ENCODE measurements at places on chromosomes 6 and 20.

DNA sequence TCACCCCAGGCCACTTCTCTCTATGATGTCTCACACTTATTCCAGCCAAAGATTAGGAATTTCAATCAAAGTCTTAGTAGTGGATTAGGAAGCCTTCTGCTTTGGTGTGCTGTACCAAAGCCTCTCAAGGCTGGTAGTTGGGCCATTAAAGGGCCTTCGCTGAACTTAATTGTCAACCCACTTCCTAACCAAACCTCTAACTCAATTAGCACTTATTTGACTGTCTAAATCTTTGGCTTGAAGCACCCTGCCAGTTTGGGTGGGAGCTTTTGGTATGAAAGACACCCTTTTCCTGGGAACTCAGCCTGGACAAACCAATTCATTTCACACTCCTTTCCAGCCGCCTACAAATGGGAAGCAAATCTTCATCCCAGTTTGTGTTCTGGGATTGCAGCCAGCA, 81.5 kb downstream of the BMP2 start:
- no peak for DNase-seq
- H3K27ac ChIP-seq: no peak overlapping the region
- H3K4me1 ChIP-seq: no peaks in the 10 kb centered on the region
- no peaks in the 10 kb centered on the region for H3K36me3 ChIP-seq

DNA sequence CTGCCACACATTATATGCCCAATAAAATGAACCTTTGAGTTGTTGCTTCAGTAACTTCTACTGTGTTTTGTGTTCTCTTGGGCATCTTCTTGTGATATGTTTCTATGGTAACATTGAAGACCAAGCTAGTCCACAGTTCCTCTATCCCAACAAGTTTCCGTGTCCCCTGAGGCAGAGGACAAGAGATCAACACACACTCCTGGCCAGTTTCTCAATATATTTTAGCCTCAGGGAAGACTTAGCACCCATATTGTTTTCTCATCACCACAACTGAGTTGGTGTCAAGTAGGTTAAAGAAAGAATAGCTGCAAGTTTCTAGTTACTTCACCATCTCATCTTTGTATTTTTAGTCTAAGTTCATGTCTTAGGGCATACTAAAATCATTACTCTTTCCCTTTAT, 277.5 kb downstream of the UST start:
- peaks cover 13% of the 10 kb centered on the region for H3K4me1 ChIP-seq
- H3K4me3 ChIP-seq: no peak overlapping the region
- H3K36me3 ChIP-seq: peaks cover 12% of the 10 kb centered on the region
- no peak for DNase-seq

DNA sequence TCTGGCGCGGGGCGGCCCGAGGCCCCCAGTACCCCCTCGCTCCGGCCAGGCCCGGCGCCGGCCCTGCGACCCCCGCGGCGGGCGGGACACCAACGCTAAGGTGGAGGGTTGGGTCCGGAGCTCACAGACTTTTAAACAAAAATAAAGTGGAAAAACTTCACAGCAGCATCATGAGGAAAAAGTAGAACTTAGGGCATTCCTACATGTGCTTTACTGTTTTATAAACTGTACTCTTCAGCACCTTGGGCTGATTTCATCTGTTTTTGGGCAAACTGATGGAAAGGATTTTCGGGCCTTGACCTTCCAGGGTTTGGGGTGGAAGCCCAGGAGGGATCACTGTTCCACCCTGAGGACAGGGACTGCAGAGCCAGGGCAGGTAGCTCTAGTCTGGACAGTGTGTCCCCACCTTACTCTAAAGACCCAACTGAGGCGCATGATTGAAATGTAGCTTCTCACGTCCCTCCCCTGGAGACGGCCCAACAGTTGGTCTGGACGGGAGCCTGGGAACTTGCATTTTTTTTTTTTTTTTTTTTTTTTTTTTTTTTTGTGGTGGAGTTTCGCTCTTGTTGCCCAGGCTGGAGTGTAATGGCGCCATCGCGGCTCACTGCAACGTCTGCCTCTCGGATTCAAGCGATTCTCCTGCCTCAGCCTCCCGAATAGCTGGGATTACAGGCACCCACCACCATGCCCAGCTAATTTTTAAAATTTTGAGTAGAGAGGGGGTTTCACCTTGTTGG, 740 bp downstream of the NELFCD start:
- peak overlapping the region; percentile 91 for H3K27ac ChIP-seq
- no peak for DNase-seq
- peaks cover 12% of the 10 kb centered on the region for H3K27me3 ChIP-seq
- H3K36me3 ChIP-seq: peaks cover 20% of the 10 kb centered on the region
- peak overlapping the region; percentile 94 for H3K4me3 ChIP-seq

DNA sequence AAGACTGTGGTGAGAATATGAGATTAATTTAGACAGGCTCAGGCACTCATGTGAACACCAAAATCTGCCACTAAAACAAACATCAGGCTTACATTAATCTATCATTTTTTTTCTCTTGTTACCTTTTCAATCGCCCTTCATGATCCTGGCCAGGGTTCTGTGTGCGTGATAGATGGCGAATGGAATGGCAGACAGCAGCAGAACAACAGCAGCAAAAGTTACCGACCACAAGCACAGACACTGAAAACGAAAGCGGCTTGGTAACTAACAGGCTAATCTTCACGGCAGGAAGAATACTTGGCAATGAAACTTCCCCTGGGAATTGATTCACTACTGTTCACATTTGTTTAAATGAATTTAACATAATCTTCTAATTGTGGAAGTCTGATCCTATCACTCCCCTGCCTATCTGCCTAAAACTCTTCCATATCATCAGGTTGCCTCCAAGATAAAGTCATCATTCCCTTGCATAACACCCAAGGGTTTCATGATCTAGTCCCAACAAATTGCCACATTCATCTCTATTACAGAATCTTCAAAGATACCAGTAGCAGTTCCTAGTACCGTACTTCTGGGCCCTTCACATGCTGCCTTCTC, 28.7 kb downstream of the PTPRK start:
- H3K27me3 ChIP-seq: peaks cover 4% of the 10 kb centered on the region
- H3K27ac ChIP-seq: no peak overlapping the region
- H3K4me1 ChIP-seq: peaks cover 8% of the 10 kb centered on the region
- H3K36me3 ChIP-seq: no peaks in the 10 kb centered on the region
- peak overlapping the region; percentile 4 for H3K4me3 ChIP-seq
- no peak for DNase-seq

GRCh38 chr20:64102647-64103354, 4.6 kb downstream of the NPBWR2 start:
- H3K4me1 ChIP-seq: peaks cover 7% of the 10 kb centered on the region
- H3K27me3 ChIP-seq: peaks cover 21% of the 10 kb centered on the region
- no peak overlapping the region for H3K4me3 ChIP-seq
- no peak for DNase-seq
- H3K27ac ChIP-seq: no peak overlapping the region

DNA sequence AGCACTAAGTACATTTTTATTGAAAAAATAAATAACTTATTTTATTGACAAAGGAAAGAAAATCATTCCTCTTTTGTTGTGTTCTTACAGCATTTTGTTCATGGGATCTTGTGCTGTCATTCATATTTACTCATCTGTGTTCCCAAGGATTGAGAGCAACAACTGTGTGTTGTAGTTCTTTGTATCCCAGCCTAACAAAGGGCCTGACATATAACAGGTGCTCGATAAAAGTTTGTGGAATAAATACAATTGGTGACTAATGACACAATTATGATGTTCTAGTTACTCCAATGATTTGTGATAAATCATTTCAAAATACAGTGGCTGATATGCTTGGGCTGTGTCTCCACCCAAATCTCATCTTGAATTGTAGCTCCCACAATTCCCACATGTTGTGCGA, 7.9 kb upstream of the OGFRL1 start:
- H3K27ac ChIP-seq: no peak overlapping the region
- no peak overlapping the region for H3K4me3 ChIP-seq
- H3K27me3 ChIP-seq: peaks cover 12% of the 10 kb centered on the region
- no peaks in the 10 kb centered on the region for H3K36me3 ChIP-seq
- H3K4me1 ChIP-seq: no peaks in the 10 kb centered on the region
- DNase-seq: no peak

DNA sequence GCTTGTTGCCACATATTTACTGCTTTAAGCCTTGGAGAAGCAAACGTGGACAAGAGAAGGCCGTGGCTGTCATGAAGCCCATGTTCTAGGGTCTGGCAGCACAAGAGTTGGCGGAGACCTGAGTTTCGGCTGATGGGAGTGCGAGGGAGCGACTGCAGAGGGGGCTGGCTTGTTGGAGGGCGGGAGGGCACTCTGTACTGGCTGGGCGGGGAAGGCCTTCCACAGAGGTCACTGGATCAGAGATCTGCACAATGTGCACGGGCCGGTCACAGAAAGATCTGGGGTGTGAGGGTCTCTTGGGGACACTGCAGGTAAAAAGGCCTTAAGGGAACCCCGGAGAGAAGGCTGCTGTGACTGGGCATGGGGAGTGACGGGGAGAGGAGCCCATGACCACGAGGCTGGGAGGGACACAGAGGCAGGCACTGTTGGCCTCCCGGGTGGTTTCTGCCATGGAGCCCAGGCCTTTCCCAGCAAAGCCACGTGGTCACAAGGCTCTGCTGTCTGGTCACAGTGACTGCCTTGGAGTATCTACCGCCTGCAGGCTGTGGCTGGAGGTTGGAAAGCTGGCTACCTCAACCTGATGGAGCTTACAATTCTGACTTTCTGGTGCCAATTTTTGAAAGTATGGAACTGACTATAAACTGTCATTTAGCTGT, 23.8 kb downstream of the FOXC1 start:
- H3K27ac ChIP-seq: no peak overlapping the region
- H3K4me1 ChIP-seq: no peaks in the 10 kb centered on the region
- H3K27me3 ChIP-seq: peaks cover 15% of the 10 kb centered on the region
- H3K36me3 ChIP-seq: no peaks in the 10 kb centered on the region
- no peak overlapping the region for H3K4me3 ChIP-seq

DNA sequence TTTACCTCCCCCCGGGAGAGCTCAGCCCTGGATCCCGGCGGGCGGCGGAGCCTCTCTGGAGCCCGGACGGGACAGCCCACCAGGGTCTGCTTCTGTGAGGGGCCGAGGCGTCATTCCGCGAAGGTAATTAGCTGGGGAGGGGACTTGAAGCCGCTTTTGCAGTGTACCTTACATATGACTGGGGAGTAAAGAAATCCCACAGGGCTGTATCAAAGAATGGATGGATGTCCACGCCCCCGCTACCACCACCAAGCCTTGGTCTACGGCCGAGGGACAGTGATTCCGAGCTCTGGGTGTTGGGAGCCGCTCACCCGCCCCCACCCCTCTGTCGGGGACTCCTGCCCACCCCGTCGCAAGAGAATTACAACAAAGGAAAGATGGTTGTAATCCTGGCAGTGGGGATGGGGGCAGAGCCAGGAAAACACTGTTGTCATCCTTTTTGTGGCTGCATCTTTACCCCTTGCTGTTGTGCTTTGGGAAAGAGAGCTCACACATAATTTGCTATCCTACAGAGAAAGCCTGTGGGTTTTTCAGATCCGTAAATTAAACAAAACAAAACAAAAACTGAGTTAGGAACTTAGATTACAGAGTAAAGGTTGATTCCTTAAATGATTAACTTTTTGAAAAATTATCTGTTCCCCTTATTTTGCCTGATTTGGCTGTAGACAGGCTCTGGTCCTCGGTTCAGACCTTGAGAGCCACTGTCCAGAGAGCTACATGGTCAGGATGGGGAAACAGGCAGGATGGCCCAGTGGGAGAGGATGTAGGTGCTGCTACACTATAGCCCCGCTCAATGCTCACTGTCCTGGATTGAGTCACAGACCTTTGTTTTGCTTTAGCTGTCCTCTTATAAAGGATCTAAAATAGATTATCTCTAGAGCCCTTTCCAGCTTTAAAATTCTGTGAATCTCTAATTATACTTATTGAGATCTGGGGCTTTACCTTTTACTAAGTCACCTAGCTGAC, 997 bp upstream of the FBXO30 start:
- no peaks in the 10 kb centered on the region for H3K27me3 ChIP-seq
- H3K4me3 ChIP-seq: peak overlapping the region; percentile 89
- DNase-seq: no peak
- H3K27ac ChIP-seq: peak overlapping the region; percentile 89
- H3K4me1 ChIP-seq: peaks cover 69% of the 10 kb centered on the region

DNA sequence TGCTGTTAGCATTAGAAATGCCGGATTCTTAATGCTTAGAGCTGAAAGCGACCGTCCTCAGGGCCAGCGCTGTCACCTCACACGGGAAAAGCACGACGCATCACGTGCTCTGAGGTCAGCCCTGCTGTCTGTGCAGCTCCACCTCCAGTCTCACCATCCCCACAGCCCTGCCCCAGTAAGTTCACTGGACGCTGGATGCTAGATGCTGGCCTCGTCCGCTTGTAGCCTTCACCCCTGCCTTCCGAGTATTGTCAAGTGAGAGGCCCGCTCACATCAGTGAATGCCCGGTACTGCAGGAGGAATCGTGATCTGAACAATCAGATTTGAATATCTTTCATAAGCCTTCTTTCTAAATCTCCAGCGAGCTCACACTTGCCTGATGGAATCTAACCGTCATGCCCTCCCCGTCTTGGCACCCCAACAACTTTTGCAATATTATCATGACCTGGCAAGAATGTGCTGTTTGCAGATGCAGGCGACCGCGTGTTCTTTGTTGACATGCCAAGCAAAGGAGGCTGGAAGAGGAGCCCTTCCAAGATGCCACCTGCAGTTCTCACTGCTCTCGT, 64.9 kb downstream of the DLL1 start:
- no peak overlapping the region for H3K4me3 ChIP-seq
- H3K27me3 ChIP-seq: no peaks in the 10 kb centered on the region
- DNase-seq: no peak
- H3K4me1 ChIP-seq: no peaks in the 10 kb centered on the region
- H3K36me3 ChIP-seq: no peaks in the 10 kb centered on the region

- no peak overlapping the region for H3K4me3 ChIP-seq
- H3K27me3 ChIP-seq: peaks cover 34% of the 10 kb centered on the region
- peak; percentile 31 for DNase-seq
- peaks cover 3% of the 10 kb centered on the region for H3K36me3 ChIP-seq
Observed at GRCh38 chr20:45095805-45096238, 5.1 kb downstream of the KCNS1 start.
